DMS79 treated with DMSO at 0.1 percent for 48 hours (cell line): ENCODE measurements at places on chromosomes 7 and 10.

GRCh38 chr10:11578802-11579255 is 32.6 kb downstream of the USP6NL start:
- no peak for DNase-seq

DNA sequence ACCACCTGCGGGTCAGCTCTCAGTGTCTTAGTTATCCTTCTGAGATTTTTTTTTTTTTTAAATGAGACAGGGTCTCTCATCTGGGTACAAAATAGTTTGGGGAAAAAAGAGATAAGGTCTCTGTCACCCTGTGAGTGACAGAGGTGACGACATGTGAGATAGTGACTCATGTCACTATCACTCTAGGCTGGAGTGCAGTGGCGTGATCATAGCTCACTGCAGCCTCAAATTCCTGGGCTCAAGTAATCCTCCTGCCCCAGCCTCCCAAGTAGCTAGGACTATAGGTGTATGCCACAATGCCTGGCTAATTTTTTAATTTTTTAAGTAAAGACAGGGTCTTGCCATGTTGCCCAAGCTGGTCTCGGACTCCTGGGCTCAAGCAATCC is 10.4 kb downstream of the BLVRA start:
- no peak for DNase-seq

- DNase-seq = no peak
Measured at GRCh38 chr7:6244021-6244420, 28.4 kb downstream of the CYTH3 start.

DNA sequence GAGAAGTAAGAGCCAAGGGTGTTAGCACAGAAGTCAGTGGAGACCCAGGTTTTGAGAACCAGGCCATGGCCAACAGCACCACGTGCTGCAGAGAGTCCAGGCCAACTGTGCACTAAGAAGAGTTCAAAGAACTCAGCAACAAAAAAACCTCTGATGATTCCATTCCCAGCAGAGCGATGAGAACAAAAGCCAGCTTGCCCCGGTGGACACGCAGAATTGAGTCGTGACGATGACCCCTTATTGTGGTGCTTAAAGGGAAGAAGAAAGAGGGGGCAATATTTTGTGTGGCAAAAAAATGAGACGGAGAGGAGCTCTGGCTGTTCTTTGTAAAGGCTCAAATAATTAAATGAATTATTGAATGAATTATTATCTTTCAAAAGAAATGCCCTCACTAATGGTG is 468.3 kb upstream of the AUTS2 start:
- no peak for DNase-seq
